HFFc6 (cell line): ENCODE measurements at places on chromosomes 5 and 9. TPM values are rescaled to one million over a fixed set of nuclear protein-coding genes. Genes with fewer than 3 reads are reported as not detected.

GRCh38 chr5:5158472-5158895 lies 18.4 kb downstream of the ADAMTS16 start:
- H3K36me3 ChIP-seq: no peaks in the 10 kb centered on the region
- H3K27me3 ChIP-seq: peaks cover 5% of the 10 kb centered on the region; the same call in 1 of the 2 replicates
- DNase-seq: no peak
- no peaks in the 10 kb centered on the region for H3K4me1 ChIP-seq

DNA sequence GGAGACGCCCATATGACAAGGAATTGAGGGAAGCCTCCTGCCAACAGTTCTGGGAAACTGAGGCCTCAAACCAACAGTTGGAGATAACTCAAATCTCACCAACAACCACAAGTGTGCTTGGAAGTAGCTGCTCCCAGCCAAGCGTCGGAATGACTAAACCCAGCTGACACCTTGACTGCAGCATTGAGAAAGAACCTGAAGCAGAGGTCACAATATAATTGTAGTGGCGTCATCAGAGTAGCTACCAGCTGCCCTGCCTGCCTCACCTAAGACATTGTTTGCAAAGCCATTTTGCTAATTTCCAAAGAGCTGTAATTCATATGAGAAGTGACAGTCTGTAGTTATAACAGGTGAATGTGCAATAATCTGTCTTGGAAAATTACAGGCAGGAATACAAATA lies 40.8 kb upstream of the ANKRD31 start:
- H3K4me3 ChIP-seq: no peak overlapping the region
- no peak for DNase-seq
- H3K36me3 ChIP-seq: no peaks in the 10 kb centered on the region
- H3K4me1 ChIP-seq: 0 out of 2 replicates have a peak, but pooled peaks cover 9% of the 10 kb centered on the region
- H3K27ac ChIP-seq: no peak overlapping the region

DNA sequence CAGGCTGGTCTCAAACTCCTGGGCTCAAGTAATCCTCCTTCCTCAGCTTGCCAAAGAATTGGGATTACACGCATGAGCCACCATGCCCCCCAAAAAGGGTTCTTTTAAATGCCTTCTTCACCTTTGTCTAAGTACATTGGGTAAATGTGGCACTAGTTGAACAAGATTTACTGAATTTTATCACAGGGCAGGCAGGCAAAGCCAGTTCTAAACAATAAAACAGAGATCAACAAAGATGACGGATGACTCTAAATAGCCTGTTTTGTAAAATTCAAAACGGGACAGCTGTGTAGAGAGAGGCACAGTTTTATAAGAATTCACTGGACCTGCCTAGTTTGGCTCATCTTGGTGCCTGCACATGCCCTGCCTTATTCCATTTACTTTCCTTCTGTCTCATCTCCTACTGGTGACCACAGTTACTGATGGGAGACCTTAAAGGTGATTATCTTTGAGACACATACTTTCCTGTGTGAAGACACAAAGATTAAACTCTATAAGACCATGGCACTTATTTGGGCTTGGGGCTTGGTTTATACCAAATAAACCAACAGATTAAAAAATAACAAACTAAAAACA lies 149.6 kb upstream of the DMRT1 start:
- H3K27me3 ChIP-seq: peaks cover 7% of the 10 kb centered on the region; the same call in 1 of the 2 replicates
- DNase-seq: no peak
- H3K4me3 ChIP-seq: no peak overlapping the region
- H3K4me1 ChIP-seq: peaks cover 80% of the 10 kb centered on the region
- peak overlapping the region; percentile 91 for H3K27ac ChIP-seq
- peaks cover 14% of the 10 kb centered on the region for H3K36me3 ChIP-seq

GRCh38 chr5:73818357-73818756 lies 192.4 kb downstream of the ARHGEF28 start:
- DNase-seq: peak; percentile 69
- H3K4me3 ChIP-seq: 0 out of 2 replicates have a peak overlapping the region, but pooled peaks have one; percentile 9
- H3K27me3 ChIP-seq: no peaks in the 10 kb centered on the region; the same call in none of the 2 replicates
- H3K36me3 ChIP-seq: peaks cover 19% of the 10 kb centered on the region

GRCh38 chr9:82797534-82797933 lies 265.4 kb downstream of the RASEF start:
- no peaks in the 10 kb centered on the region for H3K27me3 ChIP-seq
- H3K27ac ChIP-seq: no peak overlapping the region
- no peak overlapping the region for H3K4me3 ChIP-seq
- no peaks in the 10 kb centered on the region for H3K36me3 ChIP-seq

- no peak overlapping the region for H3K27ac ChIP-seq
- H3K27me3 ChIP-seq: no peaks in the 10 kb centered on the region; the same call in 1 of the 2 replicates
- DNase-seq: no peak
- no peak overlapping the region for H3K4me3 ChIP-seq
Observed at GRCh38 chr5:32308946-32309345, 3.8 kb downstream of the MTMR12 start.

DNA sequence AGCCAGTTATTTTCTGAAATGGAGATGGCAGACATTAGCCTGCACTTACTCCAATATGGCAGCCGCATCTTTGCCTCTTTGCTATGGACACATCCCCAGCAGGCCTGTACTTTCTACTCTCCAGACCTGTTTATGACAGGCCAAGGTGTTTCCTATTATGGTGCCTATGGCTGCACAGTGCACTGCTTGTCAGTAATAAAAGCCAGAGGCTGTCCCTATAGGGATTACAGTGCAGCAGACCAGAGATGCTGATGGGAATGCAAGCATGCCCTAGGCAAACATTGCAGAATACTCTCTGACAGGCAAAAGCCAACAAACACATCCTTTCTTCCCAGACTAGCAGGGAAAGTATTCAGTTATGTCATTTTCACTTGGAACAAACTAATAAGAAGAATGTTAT lies 442.9 kb downstream of the RAB3C start:
- H3K27ac ChIP-seq: no peak overlapping the region
- no peak overlapping the region for H3K4me3 ChIP-seq
- no peaks in the 10 kb centered on the region for H3K27me3 ChIP-seq
- H3K4me1 ChIP-seq: peaks cover 11% of the 10 kb centered on the region; the same call in 1 of the 2 replicates

- DNase-seq: no peak
- H3K27ac ChIP-seq: no peak overlapping the region
- peaks cover 18% of the 10 kb centered on the region for H3K4me1 ChIP-seq
- H3K4me3 ChIP-seq: no peak overlapping the region
- H3K27me3 ChIP-seq: peaks cover 16% of the 10 kb centered on the region
Observed at GRCh38 chr5:173581408-173582215, 34.8 kb downstream of the BOD1 start.

GRCh38 chr5:345404-346195 lies 24.1 kb downstream of the AHRR start:
- peaks cover 30% of the 10 kb centered on the region for H3K4me1 ChIP-seq
- no peak for DNase-seq
- no peak overlapping the region; the same call in 1 of the 2 replicates for H3K27ac ChIP-seq

- no peaks in the 10 kb centered on the region for H3K36me3 ChIP-seq
- no peak overlapping the region for H3K27ac ChIP-seq
- no peak for DNase-seq
Observed at GRCh38 chr9:19642256-19642655, 146.6 kb downstream of the SLC24A2 start.

GRCh38 chr5:116539222-116539621 lies 35.4 kb downstream of the SEMA6A start:
- no peaks in the 10 kb centered on the region; the same call in none of the 2 replicates for H3K27me3 ChIP-seq
- no peak overlapping the region for H3K4me3 ChIP-seq
- H3K27ac ChIP-seq: no peak overlapping the region
- H3K4me1 ChIP-seq: no peaks in the 10 kb centered on the region
- no peaks in the 10 kb centered on the region for H3K36me3 ChIP-seq

DNA sequence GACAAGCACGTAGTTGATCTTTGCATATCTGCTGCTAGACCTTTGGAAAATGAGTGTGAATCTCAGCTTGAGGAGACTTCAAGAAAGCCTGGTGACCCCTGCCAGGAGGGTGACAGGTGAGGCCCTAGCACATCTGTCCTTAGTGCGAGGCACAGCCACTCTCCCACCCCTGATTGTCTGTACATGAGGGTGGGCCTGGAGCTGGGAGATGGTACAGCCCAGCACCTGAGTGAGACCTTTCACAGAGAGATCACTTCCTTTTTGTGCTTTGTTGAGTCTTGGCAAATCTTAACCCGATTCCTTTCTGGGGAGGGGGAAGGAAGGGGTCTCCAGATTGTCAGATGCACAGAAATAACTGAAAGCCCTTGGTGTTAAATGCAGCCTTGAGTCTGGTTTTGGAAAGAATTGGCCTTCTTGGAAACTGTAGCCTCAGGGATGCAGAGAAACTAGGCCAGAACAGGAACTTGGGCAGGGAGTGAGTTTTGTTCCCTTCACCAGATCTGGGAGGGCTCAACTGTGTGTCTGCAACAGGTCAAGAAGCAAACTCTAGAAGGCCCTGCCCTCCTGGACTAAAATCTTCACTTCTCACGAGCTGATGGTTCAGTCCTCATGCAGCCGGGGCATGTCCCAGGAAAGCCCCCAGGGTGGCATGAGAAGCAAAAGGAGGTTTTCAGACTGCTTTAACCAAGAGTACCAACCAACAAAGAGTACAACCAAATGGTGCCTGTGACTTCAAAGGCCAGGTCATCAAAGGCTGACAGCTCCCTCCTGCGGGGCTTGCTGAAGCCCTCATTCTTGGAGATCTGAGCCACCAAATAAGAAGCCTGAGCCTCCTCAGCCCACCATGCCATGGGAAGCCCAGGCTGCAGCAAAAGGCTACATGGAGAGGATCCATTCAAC lies 20.8 kb upstream of the SEMA4D start:
- DNase-seq: no peak
- no peaks in the 10 kb centered on the region for H3K36me3 ChIP-seq
- H3K27ac ChIP-seq: no peak overlapping the region
- peaks cover 12% of the 10 kb centered on the region for H3K27me3 ChIP-seq

- peaks cover 35% of the 10 kb centered on the region for H3K36me3 ChIP-seq
- DNase-seq: no peak
- H3K27ac ChIP-seq: peak overlapping the region; percentile 45
- H3K4me1 ChIP-seq: peaks cover 85% of the 10 kb centered on the region
- H3K4me3 ChIP-seq: no peak overlapping the region
- H3K27me3 ChIP-seq: peaks cover 10% of the 10 kb centered on the region
Observed at GRCh38 chr9:114283551-114284111, 39.3 kb upstream of the ORM1 start.

GRCh38 chr9:87184956-87185642 lies 237.8 kb upstream of the GAS1 start:
- H3K36me3 ChIP-seq: peaks cover 6% of the 10 kb centered on the region
- no peaks in the 10 kb centered on the region for H3K27me3 ChIP-seq
- H3K4me3 ChIP-seq: peak overlapping the region; percentile 25
- peaks cover 31% of the 10 kb centered on the region for H3K4me1 ChIP-seq
- peak; percentile 18 for DNase-seq

DNA sequence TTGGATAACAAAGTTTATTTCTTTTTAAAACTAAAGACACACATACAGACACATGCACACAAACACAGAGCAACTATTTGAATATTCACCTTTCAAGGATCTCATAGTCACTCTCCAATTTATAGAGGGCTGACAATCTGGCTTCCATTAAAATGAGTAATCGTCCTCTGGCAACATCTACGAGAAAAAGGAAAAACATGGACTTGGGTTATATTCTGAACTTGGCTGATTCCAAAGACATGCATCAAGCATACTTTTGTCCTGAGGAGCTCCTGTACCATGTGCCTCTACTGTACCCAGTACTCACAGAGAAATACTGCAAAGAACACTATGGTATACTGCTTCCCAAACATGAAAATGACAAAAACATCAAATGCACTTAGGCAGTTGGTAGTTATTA lies 15.4 kb downstream of the IARS1 start:
- H3K27ac ChIP-seq: peak overlapping the region; percentile 71
- H3K27me3 ChIP-seq: peaks cover 2% of the 10 kb centered on the region; the same call in 1 of the 2 replicates

Gene ANGPTL2
- 15.3 to 19.8 TPM (median 19.4 TPM) in 3 replicates for total RNA-seq

Gene MRPL36
- total RNA-seq: 67.8 to 80.5 TPM (median 72.6 TPM) in 3 replicates

Gene EXOSC3
- 39.2 and 49.8 TPM in 2 replicates for total RNA-seq

Gene DAPK1
- total RNA-seq: 0.17 to 0.36 TPM (median 0.20 TPM) in 3 replicates

Gene APBA1
- total RNA-seq: 14.7 to 20.9 TPM (median 20.3 TPM) in 3 replicates

Gene LOX
- 943 to 1,069 TPM (median 968 TPM) in 3 replicates for total RNA-seq
